ENCODE measurements at places on chromosomes 3 and 15.

DNA sequence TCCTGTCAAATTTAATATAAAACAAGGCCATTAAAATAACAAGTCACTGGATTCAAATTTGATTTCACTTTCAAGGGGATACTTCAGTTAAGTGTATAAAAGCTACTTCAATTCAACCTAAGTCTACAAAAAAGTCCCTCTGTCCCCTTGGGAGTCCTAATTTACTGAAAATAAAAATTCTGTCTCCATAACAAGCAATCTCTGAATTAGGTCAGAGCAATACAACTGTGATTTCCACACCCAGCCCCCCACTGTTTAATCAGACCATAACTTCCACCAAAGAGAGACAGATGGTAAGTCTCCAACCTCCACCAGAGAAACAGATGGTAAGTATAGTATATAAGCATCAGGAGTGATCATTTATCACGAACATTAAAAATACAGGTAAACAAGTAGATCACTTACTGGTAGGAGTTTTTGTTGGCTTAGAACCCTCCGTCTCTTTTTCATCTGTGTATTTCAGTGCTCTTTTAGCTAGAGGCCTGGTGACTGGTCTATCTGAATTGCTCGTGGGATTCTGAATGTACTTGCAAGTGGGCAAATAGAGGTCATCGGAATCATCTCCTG lies 12.1 kb downstream of the SGO1 start:
- no peak for DNase-seq

DNA sequence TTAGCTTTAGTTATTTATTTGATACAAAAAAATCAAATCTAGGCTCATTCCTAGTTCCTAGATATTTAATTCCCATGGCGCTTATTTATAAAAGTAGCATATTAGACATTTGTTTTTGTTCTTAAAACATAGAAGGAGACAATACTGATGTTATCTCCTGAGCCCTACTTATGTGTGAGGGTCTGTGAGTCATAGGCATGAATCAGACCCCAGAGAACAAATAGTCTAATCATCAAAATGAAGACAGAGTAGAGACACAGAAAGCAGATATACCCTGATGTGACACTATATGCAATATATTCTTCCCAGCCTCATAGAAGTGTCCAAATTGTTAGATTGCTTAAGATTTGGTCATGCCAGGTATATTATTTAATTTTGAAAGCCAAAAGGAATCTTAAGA lies 44.9 kb downstream of the PEX5L start:
- no peak for DNase-seq

DNA sequence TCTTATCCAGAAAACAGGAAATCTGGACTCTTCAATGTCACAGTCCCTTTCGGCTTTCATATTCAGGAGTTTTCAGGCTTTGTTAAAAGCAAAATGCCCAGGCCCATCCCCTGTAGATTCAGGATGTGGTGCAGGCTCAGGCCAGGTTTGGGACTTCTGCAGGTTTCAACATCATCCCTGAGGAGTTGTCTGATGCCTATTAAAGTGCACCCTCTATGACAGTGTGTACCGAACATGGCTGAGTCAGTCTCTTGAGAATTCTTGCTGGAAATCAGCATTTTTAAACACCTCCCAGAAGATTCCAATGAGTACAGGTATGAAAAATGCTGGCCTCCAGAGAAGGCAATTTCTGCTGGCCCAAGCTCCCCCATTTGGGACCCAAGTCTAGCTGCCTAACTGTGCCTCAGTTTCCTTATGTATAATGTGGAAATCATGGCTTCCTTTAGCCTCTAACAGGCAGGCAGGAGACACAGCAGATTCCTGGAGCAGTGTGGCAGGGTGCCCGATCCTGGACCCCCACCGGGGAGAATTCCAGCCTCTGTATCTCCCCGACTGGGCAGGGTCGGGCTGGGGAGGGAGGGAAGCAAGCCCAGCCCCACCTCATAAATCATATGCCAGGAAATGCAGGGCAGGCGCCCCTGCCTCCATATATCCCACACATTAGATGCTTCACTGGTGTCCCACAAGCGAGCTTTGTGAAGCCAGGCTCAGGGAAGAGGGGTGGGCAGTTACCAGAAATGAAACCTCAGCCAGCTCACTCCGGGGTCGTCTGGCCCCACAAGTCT lies 44.4 kb upstream of the SLC6A11 start:
- DNase-seq, result no peak

DNA sequence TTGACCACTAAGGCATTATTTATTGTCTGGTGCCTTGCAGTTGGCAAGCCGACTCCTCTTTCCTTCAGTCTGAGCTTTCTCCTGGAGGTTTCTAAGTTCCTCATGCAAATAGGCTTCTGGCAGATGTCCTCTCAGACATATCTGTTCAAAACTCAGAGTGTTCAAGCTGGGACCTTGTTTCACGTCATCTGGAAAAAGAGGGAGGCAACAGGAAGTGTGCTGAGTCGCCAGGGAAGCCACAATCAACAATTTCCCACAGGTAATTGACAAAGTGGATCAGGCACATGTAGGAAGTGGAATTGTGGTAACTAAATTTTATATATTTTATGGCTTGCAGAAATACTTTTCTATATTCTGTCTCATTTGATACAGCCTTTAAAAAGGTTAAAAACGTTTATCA lies 14.6 kb downstream of the SCG5 start:
- no peak for DNase-seq

DNA sequence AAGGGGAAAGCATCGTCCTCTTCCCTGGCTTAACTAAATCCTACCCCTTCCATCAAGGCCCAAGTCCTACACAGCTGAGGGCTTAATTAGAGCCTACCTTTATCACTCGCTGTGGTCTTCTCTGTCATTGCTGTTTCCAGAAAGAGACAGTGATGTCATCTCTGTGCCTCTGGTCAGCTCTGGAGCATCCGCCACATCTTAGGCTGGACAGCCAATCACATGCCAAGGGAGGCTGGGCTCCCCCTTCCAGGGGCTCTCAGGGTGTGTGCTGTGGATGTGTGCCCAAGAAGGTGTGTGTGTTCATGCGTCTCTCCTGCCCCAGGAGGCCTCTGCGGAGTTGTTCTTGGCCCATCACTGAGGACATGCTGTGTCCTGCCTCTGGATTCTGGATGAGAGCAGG lies 42.8 kb downstream of the CHST14 start:
- no peak for DNase-seq

- DNase-seq, result no peak
These were observed 26.3 kb downstream of the SRGAP3 start for GRCh38 chr3:9222956-9223639.

- DNase-seq, result no peak
These were observed 92.5 kb downstream of the LARS2 start for GRCh38 chr3:45480871-45481270.

GRCh38 chr3:138497851-138498250 lies 63.4 kb downstream of the ESYT3 start:
- no peak for DNase-seq

DNA sequence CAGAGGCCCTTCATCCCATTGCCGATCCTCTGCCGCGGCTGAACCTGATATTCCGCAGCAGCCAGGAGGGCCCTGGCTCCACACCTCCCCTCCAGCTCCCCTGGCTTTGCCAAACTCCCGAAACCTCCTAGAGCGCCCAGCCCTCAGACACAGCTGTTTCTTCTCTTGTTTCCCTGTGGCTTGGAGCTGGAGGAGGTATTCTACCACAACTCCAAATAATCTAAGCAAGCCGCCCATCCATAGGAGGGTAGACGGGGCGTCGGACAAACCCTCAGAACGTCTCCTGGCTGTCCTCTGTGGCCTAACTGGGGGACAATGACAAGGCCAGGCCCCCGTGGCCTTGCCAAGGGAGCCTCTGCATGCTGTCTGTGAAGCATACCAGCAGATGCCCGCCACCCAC lies 10.4 kb downstream of the PLA2G4D start:
- DNase-seq, result no peak

GRCh38 chr3:159609625-159610024 lies 379.0 kb upstream of the IL12A start:
- no peak for DNase-seq

GRCh38 chr15:84953726-84954125 lies 27.9 kb upstream of the PDE8A start:
- no peak for DNase-seq

DNA sequence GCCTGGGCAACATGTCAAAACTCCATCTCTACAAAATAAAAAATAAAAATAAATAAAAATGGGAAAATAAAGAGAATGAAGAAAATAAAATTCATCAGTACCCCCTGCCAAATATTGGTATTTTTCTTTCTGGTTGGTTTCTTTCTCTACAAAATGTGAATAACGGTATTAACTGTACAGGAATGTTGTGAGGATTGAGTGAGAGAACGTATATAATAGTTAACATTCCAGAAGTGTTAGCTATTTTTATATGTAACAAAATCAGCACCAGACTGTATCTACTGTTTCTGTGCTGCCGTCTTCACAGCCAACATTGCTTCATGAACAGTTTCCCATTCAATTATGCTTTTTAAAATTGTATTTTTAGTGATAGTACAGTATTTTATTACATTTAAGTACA lies 25.5 kb upstream of the RNU6-1 start:
- peak; percentile 20 for DNase-seq

- DNase-seq, result no peak
These were observed 286.4 kb downstream of the TBC1D5 start for GRCh38 chr3:17456046-17456445.

- no peak for DNase-seq
These were observed 58.5 kb downstream of the ST6GAL1 start for GRCh38 chr3:186988806-186989205.

- no peak for DNase-seq
These were observed 17.4 kb upstream of the SHF start for GRCh38 chr15:45205192-45205591.

DNA sequence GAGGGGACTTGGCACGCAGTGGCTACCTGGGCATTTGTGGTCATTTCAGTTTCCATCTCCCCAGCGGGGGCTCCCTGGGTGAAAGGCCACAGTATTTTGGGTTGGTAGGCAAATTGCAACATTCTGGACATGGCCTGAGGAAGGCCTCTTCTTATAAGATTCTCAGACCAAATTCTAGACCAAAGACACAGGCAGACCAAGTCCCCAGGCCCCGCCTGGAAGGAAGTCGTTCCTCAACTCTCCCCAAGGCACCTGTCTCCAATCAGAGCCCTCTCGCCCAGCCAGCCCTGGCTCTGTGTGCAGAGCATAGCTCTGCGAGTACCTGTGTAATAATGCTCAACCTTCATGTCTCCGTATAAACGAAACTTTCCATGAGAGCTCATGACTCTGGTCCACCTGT lies 53.1 kb downstream of the GRIP2 start:
- DNase-seq, result no peak

- DNase-seq, result no peak
These were observed 89.3 kb downstream of the LPP start for GRCh38 chr3:188243124-188243795.

- DNase-seq, result no peak
These were observed 37.9 kb downstream of the IL20RB start for GRCh38 chr3:136995652-136996051.

- no peak for DNase-seq
These were observed 16.9 kb downstream of the STIMATE start for GRCh38 chr3:52880474-52880873.

DNA sequence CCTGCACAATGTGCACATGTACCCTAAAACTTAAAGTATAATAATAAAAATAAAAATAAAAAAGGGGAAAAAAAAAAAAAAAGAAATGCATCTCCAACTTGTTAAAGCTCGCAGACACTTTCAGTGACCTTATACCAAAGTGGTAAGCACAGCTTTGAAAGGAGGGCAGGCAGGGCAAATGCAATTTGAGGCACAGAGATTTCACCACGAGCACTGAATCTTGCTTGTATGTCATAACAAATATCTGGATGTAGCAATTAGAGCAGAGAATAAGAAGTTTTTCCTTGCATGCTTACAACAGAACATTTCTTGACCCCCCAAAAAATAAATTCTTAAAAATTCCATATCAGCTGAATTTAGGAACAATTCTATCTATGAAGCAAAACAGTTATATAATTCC lies 66.5 kb downstream of the FBN1 start:
- DNase-seq, result no peak

DNA sequence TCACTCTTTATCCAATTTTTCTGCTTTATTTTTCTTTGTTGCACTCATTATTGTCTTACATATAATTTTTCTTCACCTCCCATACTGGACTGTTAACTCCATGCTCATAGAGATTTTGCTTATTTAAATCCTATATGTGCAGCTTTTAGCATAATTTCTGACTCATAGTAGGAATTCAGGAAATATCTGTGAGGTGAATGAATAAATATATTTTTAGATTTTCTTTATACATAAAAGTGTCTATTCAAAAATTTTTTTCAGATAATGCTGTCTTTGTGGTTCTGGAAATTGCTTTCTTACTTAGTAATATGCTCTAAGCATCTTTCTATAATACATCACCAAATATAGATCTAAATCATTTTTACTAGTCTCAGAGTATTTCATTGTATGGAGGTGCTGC lies 191.8 kb upstream of the SUCLG2 start:
- no peak for DNase-seq

- no peak for DNase-seq
These were observed 26.8 kb upstream of the NANOGP8 start for GRCh38 chr15:35111861-35112260.

DNA sequence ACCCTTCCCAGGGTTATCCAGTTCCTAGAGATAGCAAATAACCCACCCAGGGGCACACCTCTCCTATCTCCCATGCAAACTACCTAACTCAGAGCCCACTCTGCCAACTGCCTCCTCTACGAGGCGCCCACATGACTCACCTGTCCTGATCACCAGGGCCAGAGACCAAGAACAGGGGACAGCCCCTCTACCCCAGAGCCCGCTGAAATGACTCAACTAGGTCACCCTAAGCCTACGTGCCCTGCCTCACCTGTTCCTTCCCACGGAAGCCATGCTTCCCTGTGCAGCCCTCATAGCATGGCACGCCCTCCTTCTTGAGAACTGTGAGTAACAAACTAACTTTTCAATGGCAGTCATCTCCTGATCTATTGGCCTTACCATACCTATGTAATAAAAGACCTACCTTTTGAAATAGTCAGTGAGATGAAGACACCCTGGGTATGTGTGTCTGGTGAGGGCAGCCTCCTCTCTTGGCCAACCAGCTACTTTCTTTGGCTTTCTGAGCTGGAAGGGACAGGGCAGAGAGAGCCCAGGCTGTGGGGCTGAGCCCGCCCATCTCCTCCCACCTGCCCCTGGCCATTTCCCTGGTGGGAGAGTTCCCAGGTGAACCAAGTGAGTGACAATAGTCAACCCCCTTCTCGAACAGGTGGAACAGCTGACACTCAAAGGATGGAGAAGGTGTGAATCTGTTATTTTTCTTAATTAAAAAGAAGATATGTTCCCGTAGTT lies 25.5 kb upstream of the PRR23E start:
- DNase-seq, result no peak

DNA sequence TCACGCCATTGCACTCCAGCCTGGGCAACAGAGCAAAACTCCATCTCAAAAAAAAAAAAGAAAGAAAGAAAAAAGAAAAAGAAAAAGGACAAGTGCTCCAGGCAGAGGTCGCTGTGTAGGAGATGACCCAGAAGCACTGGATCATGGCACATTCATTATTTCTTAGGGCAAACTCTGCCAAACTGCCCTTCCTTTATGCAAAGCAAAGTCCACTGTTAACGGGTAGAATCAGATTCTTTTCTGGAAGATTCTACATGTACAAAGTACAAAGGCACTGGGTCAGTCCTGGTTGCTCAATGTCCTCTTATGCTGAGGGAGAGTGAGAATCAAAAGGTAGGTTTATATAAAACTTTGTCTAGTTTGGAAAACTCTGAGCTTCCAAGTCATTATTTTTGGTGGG lies 144.9 kb downstream of the FEZF2 start:
- DNase-seq, result no peak

- peak; percentile 57 for DNase-seq
These were observed 52.1 kb upstream of the WDR72 start for GRCh38 chr15:53811530-53811929.

Measured in skin of body (tissue), 3 donors.